ENCODE measurements at places on chromosomes 3 and 15.

DNA sequence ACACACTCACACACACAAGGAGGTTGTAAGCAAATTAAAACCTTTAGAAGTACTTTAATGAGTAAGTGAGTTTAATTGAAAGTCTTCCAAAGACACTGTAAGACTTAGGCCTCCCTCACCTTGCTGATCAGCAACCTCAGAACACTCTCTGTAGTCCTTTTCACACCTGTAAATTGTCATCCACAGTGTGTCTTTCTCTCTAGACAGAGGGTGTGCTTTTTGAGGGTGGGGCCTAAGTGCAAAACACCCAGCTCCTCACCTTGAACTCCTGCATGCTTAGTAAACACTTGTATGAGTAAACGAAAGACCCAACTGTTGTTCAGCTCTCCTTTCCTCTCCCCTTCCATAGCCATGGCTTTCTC is 183.2 kb upstream of the IL12A start:
- no peak for DNase-seq

DNA sequence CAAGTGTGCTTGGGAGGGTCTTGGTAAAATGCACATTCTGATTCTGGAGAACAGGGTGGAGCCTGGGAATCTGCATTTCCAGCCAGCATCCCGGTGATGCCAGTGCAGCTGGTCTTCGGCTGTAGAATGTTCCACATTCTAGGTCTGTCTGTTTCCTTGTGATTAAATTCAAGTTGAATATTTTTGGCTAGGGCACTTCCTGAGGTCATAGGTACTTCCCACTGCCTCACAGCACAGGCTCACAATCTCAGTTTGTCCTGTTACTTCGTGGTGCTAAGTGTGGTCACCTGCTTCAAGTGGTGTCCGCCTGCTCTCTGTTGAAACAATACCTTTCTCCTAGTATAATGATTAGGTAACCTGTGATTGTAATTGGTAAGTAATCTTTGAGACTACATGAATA is 40.1 kb downstream of the FLNB start:
- no peak for DNase-seq

DNA sequence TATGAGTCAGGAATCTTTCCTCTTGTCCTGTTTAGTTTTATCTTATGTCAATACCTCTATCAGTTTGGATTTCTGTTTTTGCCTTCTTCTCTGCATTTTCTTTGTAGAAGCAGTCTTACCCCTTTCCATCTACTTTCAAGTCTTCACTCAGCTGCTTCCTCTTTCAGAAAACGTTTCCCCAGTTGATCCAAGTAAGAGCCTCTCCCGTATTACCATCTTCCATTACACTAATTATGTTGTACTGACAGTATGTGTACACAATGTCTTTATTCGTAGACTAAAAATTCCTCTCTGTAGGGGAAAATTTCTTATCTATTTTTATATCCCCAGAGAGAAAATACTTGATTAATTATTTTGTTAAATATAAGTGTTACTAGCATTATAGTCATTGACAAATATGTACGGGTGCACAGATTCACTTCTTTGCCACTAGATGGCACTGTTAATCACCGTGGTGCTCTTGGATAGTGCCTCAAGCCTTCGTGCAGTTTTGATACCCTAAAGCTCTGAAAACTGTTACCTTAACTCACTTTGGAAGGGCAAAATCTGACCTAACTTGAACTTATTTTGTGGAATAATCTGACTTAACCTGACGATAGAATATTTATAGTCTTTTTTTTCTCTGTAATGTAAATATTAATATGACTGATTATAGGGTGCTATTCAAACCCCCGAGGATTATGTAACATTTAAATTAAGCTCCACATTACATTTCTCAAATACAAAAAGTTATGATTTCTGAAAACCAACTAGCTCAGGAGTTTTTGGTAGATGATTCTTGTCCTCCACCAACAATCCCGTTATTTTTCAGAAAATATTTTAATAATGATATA is 74.2 kb upstream of the POU1F1 start:
- DNase-seq: no peak

- DNase-seq: no peak
Observed at GRCh38 chr3:196227629-196228493, 11.5 kb downstream of the SLC51A start.

GRCh38 chr15:75929799-75930565 is 26.3 kb downstream of the FBXO22 start:
- DNase-seq: no peak

- DNase-seq: no peak
Observed at GRCh38 chr3:158911586-158911985, 109.7 kb downstream of the MFSD1 start.

- DNase-seq: no peak
Observed at GRCh38 chr3:172210355-172210754, 171.0 kb downstream of the FNDC3B start.

DNA sequence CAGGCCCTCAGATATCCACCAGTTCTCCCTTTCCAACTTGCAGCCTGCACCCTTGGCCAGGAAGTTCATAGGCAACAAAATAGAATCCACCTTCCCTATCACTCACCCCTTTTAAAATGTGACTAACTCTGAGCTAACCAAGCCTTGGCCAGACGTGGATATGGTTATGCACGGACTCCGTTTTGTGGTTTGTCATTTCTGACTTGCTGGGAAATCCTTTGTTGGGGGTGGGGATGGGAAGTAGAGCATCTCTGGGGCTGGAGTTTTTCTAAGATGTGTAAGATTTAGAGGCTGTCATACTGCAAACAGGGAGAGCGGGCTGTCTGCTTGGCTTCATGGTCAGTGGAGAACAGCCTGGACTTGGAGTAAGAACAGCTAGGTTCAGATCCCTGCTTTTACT is 62.6 kb downstream of the SMAD3 start:
- DNase-seq: no peak

- DNase-seq: no peak
Observed at GRCh38 chr3:127073941-127074820, 91.3 kb downstream of the PLXNA1 start.

DNA sequence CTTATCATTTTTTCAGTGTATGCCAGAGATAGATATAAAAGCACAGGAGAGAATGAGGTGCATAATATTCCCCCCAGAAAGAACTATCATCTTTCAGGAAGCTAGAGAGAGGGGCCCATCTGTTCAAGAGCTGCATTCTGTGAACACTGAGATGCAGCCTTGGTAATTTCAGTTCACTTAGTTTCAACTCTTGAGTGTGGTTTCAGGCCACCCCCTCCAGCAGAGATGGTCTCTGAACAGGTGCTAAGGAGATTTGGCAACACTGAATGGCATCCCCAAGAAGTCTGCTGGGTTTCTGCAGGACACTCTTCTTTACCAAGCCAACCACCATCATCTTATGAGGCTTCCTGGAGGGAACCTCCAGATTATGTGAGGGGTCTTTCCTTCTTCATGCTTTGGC is 30.4 kb upstream of the LIMD1 start:
- DNase-seq: no peak

DNA sequence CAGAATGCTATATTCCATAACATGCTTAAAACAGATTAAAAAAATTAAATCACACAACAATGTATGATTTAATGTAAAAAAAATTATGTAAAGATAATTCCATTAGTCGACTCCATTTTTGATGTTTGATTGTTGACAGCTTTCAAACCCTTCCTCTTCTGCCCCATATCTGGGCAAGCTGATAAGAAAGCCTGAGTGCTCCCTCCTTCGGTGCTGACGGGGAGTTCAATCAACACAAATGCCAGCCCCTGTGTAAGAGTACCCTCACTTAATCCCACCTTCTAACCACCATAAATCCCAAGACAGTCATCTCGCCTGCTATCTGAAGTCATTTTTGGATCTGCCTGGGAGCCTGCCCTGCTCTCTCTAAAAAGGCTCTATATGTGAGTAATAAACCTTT is 59.8 kb upstream of the IP6K2 start:
- DNase-seq: no peak

DNA sequence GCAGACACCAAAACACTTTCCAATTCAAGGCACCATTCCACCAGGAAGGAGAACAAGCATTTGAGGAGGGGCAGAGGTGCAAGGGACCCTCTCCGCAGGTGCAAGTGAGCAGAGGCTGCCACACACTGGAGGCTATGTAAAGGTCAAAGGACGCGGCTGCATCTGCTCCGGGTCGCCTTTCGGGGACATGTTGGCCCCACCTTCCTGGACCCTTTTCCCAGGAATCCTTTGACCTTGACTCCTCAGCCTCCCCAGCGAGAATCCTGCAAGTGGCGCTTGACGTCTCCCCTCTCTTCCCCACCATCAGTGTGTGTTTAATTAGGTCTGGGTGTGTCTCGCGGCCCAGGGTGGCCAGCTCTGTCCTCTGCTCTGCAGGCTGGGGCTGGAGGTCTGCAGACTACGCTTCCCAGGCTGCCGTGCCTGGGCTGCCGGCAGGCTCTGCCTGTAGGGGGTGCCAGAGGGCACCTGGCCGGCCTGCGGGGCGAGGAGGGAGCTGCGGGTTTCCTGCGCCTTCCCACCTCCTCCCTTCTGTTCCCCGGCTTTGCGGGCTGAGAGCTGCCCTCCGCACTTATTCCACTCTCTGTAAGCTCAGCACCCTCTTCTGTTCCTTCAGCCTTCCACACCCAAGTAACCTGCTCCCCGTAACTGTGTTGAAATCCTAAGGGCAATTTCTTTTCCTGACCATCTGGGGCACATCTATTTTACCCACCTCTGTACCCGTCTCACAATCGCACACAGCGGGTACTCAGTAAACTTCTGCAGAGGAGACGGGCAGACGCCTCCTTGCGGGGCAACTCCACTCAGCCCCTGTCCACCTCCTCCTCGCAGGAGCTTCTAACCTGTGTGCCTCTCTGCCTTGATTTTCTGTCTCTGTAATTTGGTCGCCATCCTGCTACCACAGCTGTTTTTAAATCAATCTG is 129.8 kb downstream of the NSMCE3 start:
- DNase-seq: no peak

DNA sequence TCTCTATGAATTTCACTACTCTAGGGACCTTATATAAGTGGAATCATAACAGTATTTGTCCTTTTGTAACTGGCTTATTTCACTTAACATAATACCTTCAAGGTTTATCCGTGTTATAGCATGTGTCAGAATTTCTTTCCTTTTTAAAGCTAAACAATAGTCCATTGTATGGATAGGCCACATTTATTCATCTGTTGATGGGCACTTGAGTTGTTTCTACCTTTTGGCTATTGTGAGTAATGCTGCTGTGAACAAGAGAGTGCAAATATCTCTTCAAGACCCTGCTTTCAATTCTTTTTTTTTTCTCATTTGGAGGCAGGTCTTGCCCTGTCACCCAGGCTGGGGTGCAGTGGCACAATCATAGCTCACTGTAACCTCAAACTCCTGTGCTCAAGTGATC is 56.5 kb downstream of the CHCHD6 start:
- DNase-seq: no peak

- no peak for DNase-seq
Observed at GRCh38 chr3:143298380-143298779, 178.8 kb downstream of the CHST2 start.

DNA sequence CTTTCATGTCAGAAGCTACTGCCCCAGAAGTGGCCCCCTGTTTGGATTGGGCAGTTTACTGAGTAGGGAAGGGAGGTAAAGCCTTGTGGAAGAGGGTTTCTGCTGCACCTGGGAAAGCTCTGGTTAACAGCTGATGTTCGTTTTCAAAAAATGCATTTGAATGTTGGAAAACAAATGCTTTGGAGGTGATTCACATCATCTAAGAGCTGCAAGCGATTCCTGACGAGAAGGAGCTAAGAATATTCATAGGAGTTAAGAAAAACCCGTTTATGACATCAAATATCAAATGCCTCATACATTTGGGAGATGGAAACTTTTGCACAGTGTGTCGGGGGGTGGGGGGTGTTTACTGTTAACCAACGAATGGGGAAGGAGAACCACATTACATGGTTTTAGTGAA is 183.8 kb upstream of the NR2F2 start:
- DNase-seq: no peak

DNA sequence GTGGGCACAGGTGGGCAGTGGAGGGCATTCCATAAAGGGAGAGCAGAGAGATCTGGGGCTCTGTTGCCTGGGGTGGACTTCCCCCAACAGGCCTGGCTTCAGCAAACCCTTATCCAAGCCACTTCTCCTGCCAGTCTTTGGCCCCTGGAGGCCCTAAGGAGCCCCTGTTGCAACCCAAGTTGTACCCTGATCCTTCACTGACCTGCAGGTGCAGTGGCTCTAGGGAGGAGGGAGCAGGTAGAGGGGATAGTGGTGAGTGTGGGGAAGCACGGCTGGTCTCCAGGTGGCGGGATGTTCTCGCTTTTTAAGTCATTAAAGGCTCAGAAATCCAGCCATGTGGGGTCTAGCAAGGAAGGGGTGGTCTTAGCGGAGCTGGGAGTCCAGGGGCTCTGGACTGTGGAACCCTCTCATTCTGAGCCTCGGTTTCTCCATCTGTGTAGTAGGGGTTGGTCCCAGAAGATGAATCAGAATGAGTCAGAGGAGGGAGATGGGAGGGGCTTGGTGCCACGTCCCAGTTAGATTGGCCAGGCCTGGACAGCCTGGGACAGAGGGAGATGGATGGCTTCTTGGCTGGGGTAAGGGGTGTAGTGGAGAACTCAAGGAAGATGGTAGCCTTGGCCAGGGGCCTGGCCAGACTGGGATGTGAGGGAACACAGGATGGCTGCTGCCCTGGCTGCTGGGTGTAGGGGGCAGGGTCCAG is 2.6 kb downstream of the ZBTB47 start:
- no peak for DNase-seq

- no peak for DNase-seq
Observed at GRCh38 chr15:71088683-71089082, 26.6 kb upstream of the THSD4 start.

GRCh38 chr3:49017229-49017970 is 980 bp downstream of the DALRD3 start:
- no peak for DNase-seq

GRCh38 chr15:43763819-43764446 is 12.8 kb downstream of the ELL3 start:
- no peak for DNase-seq

DNA sequence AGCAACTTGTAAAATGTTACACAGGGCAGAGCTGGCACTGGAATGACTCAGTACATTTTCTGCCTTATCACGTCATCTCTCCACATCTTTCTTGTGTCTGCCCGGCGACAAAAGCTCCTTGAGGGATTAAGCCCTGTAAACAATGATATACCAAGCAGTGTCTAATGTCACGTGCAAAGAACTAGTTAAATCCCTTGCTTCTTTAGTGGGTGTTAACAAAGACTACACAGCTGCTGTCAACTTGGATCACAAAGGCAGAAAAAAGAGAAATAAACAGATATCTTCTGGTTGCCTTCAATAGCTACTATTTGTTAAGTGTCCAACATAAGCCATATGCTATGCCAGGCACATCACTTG is 48.1 kb upstream of the FRMD4B start:
- no peak for DNase-seq

DNA sequence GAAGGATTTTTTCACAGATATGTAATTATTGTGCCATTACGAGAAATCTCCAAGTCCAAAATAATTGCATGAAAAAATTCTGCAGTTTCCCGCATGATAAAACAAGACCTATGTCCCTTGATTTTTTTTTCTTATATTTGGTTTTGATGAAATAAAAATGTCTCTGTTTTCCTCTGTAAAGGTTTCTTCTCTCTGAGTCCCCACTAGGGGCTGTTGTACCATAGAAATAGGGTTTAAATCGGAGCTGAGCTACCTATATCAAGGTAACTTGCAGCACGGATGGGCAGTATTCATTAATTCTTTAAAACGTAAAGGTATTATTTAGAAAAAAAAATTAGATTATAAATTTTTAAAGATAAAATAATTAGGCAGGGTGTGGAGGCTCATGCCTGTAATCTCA is 66.6 kb upstream of the IGF1R start:
- DNase-seq: no peak

Measured in T-helper 17 cell (primary cell).